ENCODE measurements at places on chromosomes 4 and X.

- DNase-seq: no peak
Observed at GRCh38 chrX:94361241-94361640, 687.2 kb downstream of the FAM133A start.

DNA sequence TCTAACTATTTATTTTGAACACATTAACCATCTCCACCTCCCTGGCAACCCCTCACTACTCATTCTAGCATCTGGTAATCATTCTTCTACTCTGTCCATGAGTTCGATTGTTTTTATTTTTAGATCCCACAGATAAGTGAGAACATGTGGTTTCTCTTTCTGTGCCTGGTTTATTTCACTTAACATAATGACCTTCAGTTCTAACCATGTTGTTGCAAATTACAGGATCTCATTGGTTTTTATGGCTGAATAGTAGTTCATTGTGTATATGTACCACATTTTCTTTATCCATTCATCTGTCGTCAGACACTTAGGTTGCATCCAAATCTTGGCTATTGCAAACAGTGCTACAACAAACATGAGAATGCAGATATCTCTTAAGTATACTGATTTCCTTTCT lies 33.4 kb upstream of the FAM47B start:
- DNase-seq: no peak

DNA sequence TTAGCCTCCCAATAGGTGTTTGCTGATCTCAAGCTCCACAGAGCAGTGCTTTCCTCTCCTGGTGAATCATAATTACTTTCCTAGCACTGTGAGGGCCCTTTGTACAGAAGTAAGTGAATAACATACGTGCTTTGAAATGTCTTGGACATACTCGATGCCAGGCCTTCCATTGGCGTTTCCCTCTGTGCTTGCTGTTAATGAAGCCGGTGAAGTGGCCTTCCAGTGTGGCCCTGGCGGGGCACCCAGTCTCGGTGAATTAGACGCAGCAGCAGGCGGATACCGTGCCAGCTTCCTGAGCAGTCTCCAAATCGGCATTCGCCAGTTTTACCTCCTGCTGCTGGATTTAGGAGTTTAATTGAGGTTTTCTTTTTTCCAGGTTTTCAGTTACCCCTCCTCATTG lies 132.3 kb downstream of the HMX1 start:
- no peak for DNase-seq

- DNase-seq: no peak
Observed at GRCh38 chr4:137960371-137961050, 281.6 kb downstream of the SLC7A11 start.

DNA sequence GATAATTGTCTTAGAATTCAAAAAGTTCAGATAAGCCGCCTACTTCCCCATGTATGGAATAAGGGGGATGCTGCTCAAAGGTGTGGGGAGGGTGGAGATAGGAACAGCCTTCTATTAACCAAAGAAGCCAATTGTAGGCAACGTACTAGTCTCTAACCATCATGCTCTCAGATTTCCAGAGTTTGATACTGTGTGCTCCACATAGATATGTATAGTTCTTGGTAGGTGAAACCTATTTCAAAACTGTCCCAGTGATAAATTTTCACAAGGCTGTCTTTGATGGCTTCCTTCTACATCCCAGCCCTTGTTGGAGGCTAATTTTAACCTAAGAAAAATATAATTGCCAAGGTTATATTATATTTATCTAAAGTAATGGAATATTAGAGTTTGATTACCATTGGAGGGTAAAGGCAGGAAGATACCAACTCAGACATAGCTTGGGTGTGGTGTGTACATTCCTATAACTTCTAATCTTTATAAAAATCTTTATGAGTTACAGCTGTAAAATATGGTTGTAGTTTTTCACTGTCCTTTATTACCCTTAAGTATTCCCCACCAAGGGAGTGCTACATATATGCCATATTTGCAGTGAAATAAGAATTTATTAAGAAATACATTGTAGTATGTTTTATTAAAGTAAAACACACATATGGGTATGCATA lies 87.7 kb downstream of the SLC4A4 start:
- DNase-seq: no peak

DNA sequence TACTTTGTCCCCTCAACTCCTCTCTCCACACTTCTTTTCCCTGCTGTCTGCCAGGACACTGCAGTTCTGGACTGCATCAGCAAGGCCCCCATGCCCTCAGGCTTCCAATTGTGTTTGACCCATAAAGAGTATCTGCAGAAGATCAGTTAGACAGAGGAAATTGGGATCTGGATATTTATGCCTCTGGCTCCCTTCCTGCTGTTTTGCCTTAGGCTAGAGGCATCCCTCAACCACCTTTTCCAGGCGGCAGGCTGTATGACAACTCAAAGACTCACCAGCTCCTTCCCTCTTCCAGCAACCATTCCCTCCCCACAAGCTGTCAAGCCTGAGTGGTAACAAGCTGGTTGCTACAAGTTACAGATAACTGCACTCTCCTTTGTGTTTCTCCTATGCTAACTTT lies 66.4 kb upstream of the NDP start:
- no peak for DNase-seq

DNA sequence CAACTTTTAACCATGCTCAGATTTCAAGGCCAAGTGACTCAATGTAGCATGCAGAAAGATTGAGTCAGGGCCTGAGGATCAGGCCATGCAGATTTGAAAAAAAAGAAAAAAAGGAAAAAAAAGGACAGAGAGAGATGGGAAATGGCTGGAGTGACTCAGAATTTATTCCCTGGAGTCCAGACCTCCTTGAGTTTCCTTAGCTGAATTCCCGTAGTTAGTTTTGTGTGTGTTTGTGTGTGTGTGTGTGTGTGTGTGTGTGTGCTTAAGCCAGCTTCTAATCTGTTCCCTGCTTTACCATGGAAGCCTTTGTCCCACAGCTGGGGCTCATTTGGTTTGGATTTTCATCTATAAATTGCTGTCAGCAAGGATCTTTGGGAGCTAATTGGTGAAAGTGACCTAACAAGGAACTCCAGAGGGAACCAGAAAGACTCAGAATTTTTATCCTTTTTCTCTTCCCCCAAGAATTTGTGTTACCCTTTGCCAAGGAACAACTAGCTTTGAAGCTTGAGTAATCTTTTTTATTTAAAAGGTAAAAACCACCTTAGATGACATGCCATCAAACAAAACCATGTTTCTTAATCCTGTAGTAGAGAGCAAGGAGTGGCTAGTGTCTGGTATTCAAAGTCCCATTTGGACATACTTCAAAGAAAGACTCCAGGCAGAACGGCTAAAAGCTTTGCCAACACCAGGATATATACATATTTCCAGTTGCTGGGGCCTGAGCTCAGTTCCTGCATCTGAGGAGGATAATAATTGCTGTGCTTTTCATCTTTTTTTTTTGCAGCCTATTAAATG lies 109.0 kb upstream of the DDIT4L start:
- no peak for DNase-seq

GRCh38 chr4:8723222-8723980 lies 130.8 kb downstream of the CPZ start:
- DNase-seq: no peak

DNA sequence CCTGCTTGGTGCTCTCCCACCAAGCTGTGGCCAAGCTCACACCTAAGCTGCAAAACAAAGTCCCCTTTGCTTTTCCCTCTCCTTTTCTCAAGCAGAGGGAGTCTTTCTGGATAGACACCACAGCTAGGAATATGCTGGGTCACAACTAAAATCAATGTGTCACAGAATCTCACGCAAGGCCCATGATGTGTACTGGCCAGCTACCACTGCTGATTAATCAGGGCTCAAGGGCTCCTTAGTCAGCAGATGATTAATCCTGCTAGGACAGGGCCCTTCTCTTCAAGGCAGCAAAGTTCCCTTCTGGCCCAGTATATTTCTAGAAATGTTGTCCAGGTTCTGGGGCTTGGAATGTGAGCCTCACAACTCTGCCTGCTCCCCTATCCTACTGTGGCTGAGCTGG lies 32.0 kb upstream of the TENT5D start:
- DNase-seq: no peak

DNA sequence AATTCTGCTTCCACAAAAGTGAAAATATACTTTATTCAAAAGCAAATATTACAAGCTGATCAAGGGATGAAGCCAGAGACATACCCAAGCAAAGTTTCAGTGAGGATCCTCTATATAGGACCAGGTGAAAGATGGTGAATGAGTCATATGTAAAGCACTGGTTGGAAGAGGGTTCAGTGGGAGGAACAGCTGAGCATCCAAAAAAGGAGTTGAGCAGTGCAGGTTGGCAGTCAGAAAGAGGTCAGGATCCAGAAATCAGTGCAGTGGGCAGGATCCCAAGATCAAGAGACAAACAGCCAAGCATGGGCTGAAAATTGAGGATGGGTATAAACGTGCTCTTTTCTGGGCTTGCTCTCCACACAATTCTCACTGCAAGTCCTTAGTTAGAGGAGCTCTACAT lies 30.3 kb downstream of the OTC start:
- no peak for DNase-seq

- no peak for DNase-seq
Observed at GRCh38 chr4:140673729-140674128, 82.5 kb downstream of the TBC1D9 start.

- no peak for DNase-seq
Observed at GRCh38 chr4:110224812-110225211, 26.4 kb upstream of the ELOVL6 start.

GRCh38 chr4:7157666-7158065 lies 34.7 kb upstream of the SORCS2 start:
- DNase-seq: no peak

DNA sequence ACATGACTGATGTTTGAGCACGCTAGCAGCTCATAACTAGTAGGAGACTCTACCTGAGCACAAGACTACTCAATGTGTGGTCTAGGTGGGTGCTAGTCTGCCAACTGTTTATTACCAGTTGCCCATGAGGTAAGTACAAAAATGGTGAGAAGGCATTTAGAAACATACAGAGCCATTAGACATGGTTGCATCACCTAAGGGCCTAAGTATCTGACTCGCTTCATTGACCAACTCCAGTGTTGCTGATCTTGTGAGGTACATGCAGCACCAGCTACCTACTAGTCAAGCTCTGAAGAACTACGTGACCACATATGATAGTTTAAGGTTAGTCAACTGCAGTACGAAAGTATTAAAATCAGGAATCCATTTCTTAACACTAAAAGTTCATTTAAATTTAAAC lies 39.9 kb downstream of the APBB2 start:
- DNase-seq: no peak

GRCh38 chr4:37623125-37623524 lies 63.1 kb downstream of the RELL1 start:
- DNase-seq: no peak

DNA sequence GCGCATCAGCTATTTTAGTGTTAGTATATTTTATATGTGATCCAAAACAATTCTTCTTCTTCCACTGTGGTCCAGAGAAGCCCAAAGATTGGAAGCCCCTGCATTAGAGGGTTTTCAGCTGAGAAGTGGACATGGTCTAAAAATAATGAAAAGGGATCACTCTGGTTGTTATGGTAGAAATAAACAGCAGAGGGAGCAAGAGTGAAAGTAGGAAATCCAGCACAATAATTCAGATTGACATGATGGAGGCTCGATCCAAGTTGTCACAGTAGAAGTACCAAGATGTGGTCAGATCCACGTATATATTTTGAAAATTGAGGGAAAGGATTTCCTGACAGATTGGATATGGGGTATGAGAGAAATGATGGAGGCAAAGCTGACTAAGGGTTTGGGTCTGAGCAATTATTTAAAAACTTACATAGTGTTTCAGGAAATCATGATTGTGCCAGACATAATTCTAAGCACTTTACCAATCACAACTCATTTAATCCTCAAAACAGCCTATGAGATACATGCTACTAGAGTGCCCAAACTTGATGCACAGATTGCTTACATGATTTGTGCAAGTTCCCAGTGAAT lies 17.0 kb upstream of the TMEM144 start:
- no peak for DNase-seq

DNA sequence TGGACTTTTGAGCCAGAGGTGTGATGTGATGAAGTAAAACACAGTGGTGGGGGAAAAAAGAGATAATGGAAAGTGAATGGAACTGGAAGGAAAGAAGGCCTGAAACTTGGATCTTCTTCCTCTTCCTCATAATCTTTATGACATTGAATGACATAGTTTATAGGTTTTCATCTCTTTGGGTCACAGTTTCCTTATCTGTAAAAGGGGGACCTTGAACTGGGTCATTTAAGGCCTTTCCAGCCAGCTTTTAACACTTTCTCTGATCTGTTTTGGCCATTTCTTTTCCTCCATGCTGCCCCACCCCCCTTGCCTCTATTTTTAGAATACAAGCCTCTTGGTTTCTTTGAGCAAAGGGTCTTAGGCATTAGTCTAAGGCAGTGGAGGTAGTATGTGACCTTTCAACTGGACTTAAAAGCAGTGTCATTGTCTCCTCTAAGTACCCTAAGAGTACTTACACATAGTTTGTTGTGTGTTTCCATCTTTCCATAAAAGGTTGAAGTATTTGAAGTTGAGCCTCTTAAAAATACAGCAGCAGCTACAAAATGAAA lies 7.8 kb downstream of the CPEB2 start:
- DNase-seq: no peak

DNA sequence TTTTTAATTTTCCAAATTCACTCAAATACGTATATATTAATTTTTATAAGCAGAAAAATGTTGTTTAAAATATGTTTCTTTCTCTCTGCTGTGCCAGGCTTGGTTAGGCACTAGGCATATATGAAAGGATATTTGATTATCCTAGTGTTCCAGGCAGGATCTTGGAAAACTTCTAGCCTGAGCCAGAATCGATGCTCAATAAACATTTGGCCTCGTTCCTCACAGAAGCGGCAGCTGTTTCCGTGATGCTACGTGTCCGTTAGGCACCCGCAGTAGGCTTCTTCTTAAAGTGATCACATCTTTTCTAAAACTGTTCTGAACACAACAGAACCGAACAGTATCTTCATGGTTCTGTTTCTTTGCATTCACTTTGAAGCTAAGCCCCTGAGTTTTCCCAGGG lies 50.1 kb upstream of the CRMP1 start:
- no peak for DNase-seq

- DNase-seq: no peak
Observed at GRCh38 chrX:39805022-39805421, 292.7 kb downstream of the BCOR start.

DNA sequence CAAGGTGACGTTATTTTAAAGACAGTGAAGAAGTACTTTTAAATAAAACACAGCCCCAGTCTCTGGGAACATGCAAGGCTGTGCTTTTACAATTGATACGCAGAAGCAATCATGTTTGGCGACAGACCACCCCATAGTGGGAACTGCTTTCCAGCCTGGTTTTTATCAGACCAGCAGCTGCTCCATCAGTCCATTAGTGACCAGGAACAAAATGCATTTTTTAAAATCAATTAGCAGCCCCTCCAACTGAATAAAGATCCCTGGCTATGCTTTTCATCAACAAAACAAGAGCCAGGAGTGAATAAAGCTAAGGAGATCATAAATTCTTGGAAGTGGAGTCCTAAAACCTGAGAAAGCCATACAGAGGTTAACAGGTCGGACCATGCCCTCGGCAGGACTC lies 153.0 kb upstream of the TENM3 start:
- DNase-seq: no peak

GRCh38 chr4:43959976-43960375 lies 488.6 kb downstream of the KCTD8 start:
- no peak for DNase-seq

DNA sequence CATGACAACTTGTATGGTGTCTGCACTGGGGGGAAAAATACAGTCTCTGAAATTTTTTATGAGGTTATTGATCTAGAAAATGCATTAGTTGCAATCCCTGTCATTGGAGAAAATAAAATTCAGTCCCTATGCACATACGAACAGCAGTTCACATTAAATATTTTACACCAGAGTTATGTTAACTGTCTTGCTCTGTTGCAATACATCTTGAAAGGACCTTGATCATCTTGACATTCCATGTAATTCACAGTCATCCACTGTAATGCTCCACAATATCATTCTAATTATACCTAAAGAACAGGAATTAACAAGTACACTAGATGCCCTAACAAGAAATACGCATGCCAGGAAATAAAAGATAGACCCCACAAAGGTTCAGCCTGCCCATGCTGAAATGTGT lies 934.6 kb upstream of the PCDH10 start:
- DNase-seq: no peak
